Skeletal muscle cell (primary cell): ENCODE measurements at places on chromosomes 3 and 15.

- DNase-seq = no peak
Observed at GRCh38 chr3:98233468-98233867, 30.6 kb upstream of the OR5H6 start.

DNA sequence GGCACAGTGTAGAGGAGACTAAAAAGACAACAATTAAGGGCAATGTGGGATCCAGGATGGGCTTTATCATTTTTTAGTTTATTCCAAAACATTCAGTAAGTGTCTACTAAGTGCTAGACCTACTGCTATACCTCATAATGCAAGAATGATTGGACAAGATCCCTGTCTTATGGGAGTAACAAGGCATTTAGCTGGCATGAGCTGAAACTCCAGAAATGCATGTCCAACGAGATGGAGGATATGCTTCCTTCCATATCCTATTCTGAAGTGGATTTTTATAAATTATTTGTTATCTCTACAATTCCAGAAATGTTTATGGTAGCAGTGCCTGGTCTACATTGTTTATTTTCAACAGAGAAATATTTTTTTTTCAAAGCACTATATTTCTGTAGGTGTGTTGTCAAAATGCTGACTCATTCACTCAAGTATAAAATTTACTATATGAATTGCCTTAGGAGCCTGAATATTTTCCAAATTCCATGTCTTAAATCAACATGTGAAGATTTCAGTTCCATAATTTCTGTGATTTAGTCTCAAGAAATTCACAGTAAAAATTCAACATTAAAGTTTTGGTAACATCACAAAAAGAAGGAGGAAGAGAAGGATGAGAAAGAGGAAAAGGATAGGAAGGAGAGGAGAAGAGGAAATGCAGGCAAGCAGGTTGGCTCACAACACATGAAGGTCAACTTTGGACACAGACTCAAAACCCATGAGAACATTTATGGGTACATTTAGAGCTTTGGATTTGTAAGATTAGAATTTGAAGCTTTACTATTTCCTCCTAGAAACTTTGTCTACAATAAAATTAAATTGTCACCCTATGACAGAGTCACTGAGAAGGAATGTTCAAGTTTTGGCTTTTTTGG is 88.6 kb downstream of the P3H2 start:
- DNase-seq = no peak

- DNase-seq = peak; percentile 17
Observed at GRCh38 chr3:27976933-27977332, 254.8 kb upstream of the EOMES start.

- DNase-seq = no peak
Observed at GRCh38 chr3:167493244-167493643, 19.4 kb upstream of the SERPINI2 start.

GRCh38 chr3:179921500-179921899 is 115.2 kb downstream of the PEX5L start:
- DNase-seq = no peak
